ENCODE measurements at places on chromosomes 2 and 18. TPM values are rescaled to one million over a fixed set of nuclear protein-coding genes. Genes with fewer than 3 reads are reported as not detected.
A peak's percentile ranks its signal among the peaks of the same experiment; 100 is the strongest.

Gene CDH7
- total RNA-seq = under 0.01 TPM

Gene PAX8
- under 0.01 TPM for total RNA-seq

GRCh38 chr2:151043484-151043883, 218.2 kb downstream of the RBM43 start:
- DNase-seq = no peak

DNA sequence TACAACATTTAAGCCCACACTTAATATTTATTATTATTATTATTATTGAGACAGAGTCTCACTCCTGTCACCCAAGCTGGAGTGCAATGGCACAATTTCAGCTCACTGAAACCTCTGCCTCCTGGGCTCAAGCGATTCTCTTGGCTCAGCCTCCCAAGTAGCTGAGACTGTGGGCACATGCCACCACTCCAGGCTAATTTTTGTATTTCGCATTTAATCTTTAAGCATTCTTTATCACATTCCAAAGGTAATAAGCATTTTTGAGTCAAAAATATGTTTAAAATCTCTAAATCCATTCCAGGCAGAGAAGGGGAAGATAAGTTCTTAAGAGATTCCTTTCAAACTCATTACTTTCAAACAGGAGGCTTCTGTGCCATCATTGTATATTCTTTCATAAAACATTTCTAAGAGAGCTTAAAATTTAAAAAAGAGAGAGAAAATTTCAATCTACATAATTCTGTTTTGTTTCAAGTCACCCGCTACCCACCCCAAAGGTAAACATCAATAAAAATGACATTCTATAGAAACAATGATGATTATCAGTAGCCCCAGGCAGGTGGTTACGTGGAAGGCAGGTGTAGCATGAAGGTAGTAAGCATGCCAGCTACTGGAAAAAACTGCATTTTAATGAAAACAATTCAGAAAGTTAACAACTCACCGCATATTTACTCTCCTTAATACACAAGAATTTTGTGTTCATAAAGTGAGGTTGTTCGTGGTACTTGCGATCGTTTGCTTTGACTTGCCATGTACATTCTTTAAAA, 84.4 kb upstream of the NARS1 start:
- DNase-seq = no peak

GRCh38 chr18:50091509-50092244, 103.3 kb downstream of the MYO5B start:
- no peak for DNase-seq

Gene MAL
- total RNA-seq = not detected

- no peak for DNase-seq
Measured at GRCh38 chr18:14905979-14906378, 158.0 kb downstream of the ANKRD30B start.

DNA sequence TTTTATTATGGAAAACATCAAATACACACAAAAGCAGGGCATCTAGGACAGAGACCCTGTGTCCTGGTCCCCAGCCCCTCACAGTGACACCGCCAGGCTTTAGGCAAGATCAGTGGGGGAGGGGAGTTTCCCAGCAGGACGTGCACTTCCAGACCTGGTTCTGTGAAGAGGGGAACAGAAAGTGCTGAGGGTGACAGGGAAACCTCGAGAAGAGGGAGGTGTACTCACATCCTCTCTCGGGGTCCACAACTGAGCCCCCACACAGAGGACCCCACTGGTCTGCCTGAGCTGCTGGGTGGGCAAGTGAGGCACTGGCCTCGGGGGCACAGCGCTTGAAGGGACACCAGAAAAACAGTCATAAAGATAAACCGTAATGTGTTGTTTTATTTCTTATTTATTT, 4.4 kb upstream of the GPR35 start:
- DNase-seq = no peak

DNA sequence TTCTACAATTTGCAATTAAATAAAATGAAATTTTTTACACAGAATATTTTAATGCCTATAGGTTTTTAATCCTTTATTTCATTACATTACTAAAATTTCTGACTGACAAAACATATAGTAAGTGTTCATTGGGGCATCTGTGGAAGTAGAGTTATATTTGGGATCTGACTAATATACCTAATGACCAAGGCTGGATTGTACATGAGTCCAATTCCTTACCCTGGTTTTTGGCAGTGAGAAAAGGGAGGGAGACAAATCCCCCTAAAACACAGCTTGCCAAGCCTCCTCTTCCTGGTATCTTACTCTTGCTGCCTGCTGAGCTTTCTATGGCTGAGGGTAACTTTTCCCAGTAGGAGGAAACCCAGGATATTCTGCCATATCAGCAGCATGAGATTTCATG, 149.4 kb upstream of the CDH20 start:
- DNase-seq = no peak

DNA sequence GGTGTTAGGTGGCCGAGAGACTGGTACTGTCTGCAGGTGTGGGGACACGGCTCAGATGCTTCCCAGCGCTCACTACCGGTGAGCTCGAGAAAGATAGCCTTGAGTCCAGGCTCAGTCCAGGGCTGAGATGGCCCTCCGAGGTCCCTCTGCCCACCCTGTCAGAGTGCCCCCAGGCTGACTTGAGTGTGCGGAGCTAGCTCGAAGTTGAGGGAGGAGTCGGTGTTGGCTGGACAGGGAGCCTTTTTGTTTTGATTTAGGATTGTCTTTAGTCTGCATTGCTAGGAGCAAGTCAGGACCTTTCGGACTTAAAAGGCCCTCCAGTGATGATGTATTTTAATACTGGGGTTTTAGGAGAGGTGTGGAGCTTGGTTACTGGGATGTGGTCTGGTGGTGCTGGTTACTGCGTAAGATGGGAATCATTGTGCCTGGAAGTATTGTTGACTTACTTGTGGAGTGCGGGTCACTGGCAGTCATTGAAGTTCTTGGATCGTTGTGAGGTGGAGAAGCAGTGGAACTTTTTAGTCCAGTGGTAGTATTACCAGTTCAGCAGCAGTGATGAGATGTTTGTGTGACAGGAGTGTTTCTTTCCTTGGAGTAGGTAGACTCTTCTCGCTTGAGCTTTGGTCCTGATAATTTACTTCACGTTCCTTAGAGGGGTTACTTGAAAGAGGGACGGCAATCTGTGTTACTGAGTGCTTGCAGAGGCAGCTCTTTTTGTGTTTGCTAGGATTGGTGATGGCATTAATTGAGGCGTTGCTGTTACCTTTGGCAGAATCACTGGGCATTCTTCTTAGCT, 633 bp downstream of the KIAA1328 start:
- peak; percentile 40 for DNase-seq

GRCh38 chr2:234329202-234329960, 167.5 kb downstream of the ARL4C start:
- DNase-seq = no peak

Gene SERPINB4
- total RNA-seq = not detected

Gene ARHGAP28
- 1.5 TPM for total RNA-seq

DNA sequence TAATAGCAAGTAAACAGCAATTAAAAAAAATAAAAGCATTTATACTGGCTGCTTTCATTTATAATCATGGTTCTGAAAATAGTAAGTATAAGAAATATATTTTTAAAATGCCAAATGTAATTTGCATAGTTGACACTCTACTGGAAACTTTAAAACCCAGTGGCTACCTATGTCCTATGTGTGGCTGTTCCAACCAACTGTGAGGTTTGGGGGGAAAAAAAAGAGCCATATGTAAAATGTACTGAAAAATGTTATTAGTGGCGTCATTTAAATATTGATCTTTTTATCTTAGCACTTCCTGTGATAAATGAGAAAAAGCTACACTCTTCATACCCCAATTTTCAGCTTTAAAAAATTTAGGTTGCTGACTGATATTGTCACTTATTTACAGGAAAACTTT, 270.7 kb downstream of the TCF4 start:
- no peak for DNase-seq

DNA sequence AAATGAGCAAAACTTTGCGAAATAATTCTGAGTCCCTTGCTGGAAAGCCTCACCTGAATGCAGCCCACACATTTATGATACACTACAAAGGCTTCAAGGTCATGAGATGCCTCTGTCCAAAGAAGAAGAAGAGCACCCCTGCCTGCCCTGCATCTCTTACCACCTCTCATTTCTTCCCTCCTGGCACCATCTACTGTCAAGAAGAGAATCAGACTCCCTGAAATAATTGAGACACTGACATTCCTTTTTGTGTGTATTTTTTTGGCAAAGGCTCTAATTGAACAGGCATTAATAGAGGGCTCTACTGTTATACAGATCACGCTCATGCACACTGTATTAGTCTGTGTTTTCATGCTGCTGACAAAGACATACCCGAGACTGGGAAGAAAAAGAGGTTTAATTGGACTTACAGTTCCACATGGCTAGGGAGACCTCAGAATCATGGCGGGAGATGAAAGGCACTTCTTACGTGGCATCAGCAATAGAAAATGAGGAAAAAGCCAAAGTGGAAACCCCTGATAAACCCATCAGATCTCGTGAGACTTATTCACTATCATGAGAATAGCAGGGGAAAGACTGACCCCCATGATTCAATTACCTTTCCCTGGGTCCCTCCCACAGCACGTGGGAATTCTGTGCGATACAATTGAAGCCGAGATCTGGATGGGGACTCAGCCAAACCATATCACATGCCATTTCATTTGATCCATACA, 176.3 kb downstream of the ALPK2 start:
- DNase-seq = no peak

Gene CSRNP3
- total RNA-seq = 0.44 TPM

Gene SCN2A
- total RNA-seq = under 0.01 TPM

DNA sequence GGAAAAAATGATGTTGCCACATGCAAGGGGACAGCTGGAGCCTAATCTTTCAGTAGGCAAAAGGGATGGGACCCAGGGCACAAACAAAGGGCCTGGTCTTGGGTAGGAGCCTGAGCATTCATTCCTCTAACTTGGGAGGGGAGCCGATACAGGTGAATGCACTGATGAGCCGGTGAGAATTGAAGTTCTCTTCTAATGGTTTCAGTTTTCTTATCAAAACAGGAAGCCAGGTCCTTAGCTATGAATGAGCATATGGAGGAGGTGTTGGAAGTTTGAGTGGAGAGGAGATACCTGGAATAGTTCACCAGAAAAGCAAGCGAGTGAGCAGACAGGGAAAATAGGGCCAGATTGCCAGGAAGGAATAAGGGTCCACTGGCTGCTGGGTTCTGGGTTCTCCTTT, 10.1 kb downstream of the DPP4 start:
- DNase-seq = no peak

Gene SERPINB13
- not detected for total RNA-seq

Gene MBD1
- total RNA-seq = 25.7 TPM

- peak; percentile 97 for DNase-seq
Measured at GRCh38 chr2:46248171-46248570, 49.0 kb upstream of the EPAS1 start.

Gene LCT
- not detected for total RNA-seq

GRCh38 chr2:168851674-168852320, 38.4 kb downstream of the SPC25 start:
- DNase-seq = peak; percentile 16

GRCh38 chr2:204680576-204680975, 135.3 kb downstream of the PARD3B start:
- no peak for DNase-seq

Gene GGCX
- 24.0 TPM for total RNA-seq

Gene RELCH
- 18.1 TPM for total RNA-seq

GRCh38 chr2:131076707-131077106, 16.6 kb downstream of the FAM168B start:
- DNase-seq = no peak

Gene KIF1A
- total RNA-seq = under 0.01 TPM

DNA sequence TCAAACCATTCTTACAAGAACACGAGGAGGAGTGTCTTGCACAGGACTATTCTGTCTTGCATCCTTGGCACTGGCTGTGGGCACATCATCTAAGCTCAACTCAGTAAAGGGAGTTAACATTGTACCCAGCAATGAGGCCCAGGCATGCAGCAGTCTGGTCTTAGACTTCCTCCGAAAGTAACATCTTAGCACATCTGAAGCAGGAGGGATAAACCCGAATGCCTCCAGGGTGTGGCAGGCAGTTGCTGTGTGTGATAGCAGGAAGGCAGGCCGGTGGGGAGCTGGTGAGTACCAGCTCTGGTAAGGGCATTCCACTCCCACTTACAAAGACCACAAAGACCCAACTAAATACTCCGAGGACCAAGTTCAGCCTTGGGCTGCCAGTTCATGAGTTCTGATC, 206.3 kb downstream of the TSN start:
- DNase-seq = no peak

Gene DTYMK
- 30.3 TPM for total RNA-seq

- DNase-seq = no peak
Measured at GRCh38 chr2:40242315-40242714, 209.6 kb downstream of the SLC8A1 start.

Measured in lung microvascular endothelial cell (primary cell).